Activated naive CD4-positive, alpha-beta T cell (primary cell): ENCODE measurements at places on chromosomes 2 and 18.
A peak's percentile ranks its signal among the peaks of the same experiment; 100 is the strongest.

- no peak for DNase-seq
Observed at GRCh38 chr2:29255004-29255403, 139.8 kb downstream of the CLIP4 start.

DNA sequence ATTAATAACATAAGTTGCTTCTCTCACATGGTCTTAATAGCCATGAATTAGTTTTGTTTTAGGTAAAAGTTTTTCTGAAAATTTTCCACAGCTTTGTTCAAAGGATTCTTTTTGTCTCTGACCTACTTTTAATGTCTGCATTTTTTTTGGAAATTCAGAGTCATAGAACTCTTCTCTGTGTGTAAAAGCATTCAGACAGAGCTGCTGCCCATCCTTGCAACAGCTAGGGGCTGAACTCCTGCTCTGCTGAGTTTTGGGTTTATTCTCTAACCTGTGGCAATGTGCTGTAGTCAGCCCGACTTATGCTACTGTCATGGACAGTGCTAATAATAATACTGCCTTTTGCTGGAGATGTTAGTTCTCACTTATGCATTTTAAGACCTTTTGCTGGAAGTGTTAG, 44.1 kb downstream of the RALBP1 start:
- DNase-seq, result no peak

DNA sequence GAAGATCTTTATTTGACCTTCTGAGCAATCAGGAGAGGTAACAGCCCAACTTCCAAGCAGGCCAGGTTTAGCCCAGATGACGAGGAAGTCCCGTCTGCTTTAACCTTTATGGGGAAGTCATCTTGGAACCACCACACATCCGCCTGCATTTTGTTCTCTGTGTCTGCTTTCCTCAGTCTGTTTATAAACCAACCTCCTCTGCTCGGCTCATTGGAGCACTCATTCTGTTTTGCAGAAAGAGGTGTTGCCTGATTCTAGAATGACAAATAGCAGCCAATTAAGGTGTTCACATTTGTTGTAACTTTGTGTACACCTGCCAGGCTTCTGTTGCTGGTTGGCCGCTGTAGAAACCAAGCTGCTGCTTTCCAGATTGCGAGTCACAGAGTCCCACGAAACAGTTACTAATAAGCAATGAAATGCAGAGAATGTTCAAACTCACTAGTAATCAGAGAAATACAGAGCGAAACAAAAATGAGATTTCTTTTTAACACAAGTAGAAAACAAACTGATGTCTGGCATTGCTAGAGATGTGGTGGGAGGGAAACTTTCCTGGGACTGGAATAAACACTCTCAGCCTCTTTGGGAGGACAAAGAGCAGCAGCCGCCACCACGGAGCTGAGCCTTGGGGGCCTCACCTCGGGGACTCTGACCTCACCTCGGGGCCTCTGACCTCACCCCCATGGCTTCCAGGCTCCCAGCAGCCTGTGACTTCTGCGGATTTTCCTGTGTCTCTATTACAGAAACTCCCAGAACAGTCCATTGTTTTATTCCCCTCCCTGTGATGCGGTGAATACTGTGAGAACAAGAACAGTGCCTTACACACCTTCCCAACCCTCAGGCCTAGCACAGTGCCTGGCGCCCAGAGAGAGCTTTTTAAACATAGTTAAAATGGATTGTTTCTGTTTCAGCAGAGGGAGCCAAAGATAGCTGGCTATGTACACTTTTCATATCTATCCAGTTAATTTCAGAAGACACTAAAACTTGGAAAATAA, 64.0 kb downstream of the MBP start:
- DNase-seq, result peak; percentile 14

GRCh38 chr2:226773291-226773690, 26.3 kb downstream of the IRS1 start:
- no peak for DNase-seq

GRCh38 chr2:131010566-131010965, 82.7 kb downstream of the FAM168B start:
- no peak for DNase-seq
